ENCODE measurements at places on chromosomes 7 and 10. TPM values are rescaled to one million over a fixed set of nuclear protein-coding genes. Genes with fewer than 3 reads are reported as not detected.

The TFEC gene
- total RNA-seq, result 0.13 TPM

The OR2A5 gene
- not detected for total RNA-seq

The SRI gene
- 82.4 TPM for total RNA-seq

The MEOX2 gene
- 0.13 TPM for total RNA-seq

The LANCL2 gene
- 6.1 TPM for total RNA-seq

The CHN2 gene
- 1.3 TPM for total RNA-seq

The CYP3A4 gene
- total RNA-seq, result not detected

The HOXA7 gene
- total RNA-seq, result 12.4 TPM

The RBP4 gene
- not detected for total RNA-seq

The BICC1 gene
- 37.6 TPM for total RNA-seq

The SNX10 gene
- total RNA-seq, result 0.26 TPM

All from epithelial cell of alveolus of lung (primary cell).